ENCODE measurements at places on chromosomes 12 and 14.

GRCh38 chr14:31837031-31837430, 240.1 kb upstream of the ARHGAP5 start:
- DNase-seq: no peak

- DNase-seq: no peak
These were observed 709.3 kb upstream of the STXBP6 start for GRCh38 chr14:25759256-25759655.

GRCh38 chr12:77645966-77646598, 184.6 kb upstream of the NAV3 start:
- DNase-seq: no peak

GRCh38 chr14:89498878-89499277, 81.8 kb upstream of the FOXN3 start:
- DNase-seq: no peak

DNA sequence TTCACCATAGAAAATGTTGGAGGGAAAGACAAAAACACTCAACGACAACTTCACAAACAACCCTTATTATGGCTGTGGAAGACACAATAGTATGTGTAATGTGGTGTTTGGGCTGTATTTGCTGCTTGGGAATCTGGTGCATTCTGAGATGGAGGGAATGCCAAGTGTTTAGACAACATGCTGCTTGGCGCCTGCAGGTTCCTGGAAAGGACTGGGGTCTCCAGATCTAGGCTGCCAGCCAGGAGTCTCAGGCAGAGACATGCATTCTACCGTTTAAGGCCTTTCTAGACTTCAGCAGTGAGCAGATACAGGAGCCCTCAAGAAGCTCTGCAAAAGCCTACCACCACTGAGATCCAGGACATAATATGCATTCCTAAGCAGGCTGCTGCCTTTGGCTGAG, 418.7 kb downstream of the NRXN3 start:
- no peak for DNase-seq

GRCh38 chr12:50132505-50133135, 20.6 kb downstream of the COX14 start:
- peak; percentile 17 for DNase-seq

- DNase-seq: no peak
These were observed 83.2 kb downstream of the SLC38A6 start for GRCh38 chr14:61064210-61064609.

- peak; percentile 12 for DNase-seq
These were observed 262.6 kb upstream of the LRIG3 start for GRCh38 chr12:59182658-59183455.

- peak; percentile 83 for DNase-seq
These were observed 834 bp downstream of the RASSF8 start for GRCh38 chr12:25959071-25959961.

DNA sequence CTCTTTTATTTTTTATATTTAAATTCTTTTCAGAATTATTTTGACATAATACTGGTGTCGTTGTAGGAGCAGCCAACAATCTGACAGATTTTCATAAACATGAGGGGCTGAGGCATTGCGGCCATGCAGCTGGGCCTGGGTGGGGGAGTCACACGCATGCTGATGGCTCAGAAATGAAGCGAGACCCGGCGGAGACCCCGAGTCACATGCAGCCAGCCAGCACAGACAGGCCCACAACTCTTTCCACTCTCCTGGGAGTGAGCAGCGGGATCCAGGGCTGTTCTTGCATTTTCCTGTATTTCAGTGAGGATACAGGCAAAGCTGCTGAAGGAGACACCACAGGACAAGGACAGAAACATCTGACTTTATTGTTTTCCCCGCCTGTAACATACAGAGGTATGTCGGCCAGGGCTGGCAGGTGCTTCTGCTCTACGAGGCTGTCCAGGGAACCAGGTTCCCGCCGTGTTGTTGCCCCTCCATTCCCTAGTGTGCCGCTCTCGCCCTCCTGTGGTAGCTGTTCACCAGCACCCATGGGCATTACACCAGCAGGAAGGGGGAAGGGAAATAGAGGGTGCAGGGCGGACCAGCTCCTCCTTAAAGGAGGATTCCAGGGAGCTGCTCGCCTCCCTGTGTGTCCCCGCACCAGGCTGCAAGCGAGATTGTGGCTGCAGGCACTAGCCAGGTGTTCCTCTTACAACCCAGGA, 30.5 kb downstream of the FZD10 start:
- DNase-seq: no peak

DNA sequence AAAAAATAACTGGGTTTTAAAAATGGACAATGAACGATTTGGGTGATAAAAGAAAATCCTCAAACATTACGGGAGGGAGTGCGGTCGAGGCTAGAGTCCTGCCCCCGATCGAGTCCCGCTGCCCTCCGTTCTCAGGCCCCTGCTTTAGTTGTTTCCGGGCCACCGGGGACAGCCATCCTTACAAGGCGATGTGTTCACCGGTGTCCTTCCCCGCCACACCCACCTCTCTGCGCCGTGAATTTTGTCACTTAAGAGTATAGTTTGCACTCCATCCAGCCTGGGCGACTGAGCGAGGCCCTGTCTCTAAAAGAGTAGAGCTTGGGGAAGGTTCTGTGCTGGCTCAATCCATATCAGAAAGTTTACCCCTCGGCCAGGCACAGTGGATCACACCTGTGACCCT, 2.9 kb downstream of the ULK1 start:
- no peak for DNase-seq

DNA sequence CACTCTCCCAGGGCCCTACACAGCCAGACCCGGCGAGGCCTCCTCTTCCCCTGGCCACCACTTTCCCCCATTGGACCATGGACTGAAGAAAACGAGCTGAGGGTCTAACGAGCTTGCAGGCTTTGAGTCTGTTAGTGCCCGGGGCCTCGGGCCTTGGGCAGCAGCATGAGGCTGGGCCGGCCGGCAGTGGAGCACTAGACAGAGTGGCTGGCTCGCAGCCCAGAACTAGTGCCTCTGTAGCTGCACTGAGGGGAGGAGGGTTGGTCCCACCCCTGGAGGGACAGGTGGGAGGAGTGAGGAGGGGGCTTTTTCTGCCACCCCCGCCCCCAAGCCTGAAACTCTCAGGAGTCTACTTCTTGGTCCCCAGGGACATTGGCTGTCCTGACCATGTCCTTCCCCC, 38.7 kb downstream of the SLC6A12 start:
- peak; percentile 17 for DNase-seq

DNA sequence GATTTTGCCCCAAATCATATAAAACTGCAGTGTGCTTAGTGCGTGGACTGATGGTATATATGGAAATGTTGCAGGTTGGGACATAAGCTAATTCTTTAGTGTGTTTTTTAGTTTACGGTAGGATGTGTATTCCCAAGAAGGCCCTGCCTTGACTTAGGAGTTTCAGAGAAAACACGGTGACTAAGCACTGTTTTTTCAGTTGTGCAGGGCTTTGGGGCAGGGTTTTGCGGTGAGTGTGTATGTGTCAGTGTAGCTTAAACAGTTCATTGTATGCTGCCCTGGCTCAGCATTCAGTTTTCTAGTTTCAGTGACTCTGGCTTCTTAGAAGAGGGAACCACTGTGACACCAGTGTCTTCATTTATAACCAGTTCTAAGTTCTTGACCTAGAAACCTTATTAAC, 101.2 kb downstream of the AKAP6 start:
- DNase-seq: peak; percentile 39

DNA sequence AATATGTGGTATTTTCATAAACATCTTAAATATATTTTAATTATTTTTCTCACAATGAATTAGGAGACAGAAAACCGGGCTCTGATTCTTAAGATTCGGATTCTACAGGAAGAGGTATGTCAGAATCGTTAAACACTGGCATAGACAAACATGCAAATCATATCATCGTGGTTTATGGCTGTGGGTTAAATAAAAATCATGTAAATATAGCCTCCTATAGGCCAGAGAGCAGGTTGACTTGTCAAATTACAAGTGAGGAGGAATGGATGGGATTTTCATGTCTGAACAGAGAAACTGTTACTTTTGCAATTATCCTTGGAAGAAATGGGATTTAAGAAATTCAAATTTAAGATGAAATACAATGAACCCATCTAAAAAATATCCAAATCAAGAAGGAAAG, 74.9 kb upstream of the BCAT1 start:
- no peak for DNase-seq

GRCh38 chr12:31353750-31354708, 28.1 kb upstream of the SINHCAF start:
- DNase-seq: no peak

- no peak for DNase-seq
These were observed 53.6 kb downstream of the CHST11 start for GRCh38 chr12:104510145-104510872.

DNA sequence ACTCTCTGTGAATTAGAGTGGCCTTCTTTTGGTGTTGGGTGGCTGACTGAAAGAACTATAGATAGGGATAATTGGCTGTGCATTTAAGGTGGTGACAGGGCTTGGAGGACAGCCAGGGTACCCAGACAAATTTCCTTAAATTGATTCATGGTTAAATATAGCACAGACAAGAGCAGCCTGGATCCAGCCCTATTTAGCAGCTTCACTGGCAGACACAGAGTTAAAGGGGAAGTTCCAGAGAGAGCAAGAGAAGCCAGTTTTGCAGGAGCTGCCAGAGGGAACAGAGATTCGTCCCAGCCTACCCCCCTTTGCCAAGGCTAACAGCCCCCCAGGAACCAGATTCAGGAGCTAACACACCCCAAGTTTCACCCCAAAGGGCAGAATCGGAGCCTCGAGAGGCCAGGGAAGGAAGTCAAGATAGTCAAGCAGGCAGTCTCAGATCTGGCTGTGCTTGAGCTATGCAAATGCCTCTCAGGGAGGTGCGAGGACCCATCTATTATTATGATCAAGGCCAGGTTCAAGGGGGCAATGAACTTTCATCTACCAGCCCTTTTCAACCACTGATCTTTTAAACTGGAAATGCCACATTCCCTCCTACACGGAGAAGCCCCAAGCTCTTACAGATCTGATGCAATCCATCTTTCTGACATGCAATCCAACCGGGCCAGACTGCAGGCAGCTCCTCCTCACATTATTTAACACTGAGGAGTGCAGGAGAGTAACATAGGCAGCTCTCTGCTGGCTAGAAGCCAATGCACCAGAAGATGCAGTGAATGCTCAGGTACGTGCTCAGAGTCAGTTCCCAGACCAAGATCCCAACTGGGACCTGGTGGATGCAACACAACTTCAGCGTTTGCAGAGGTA, 58.2 kb downstream of the DHRS2 start:
- no peak for DNase-seq

- no peak for DNase-seq
These were observed 80.0 kb downstream of the CIT start for GRCh38 chr12:119797090-119797489.

- DNase-seq: no peak
These were observed 125.4 kb upstream of the DIO2 start for GRCh38 chr14:80336608-80337106.

GRCh38 chr14:59342516-59343484, 122.4 kb downstream of the GPR135 start:
- DNase-seq: peak; percentile 77

GRCh38 chr14:29927376-29928116, at the start of gene PRKD1:
Gene PRKD1 (minus strand): TSS chr14:29927847.
- peak; percentile 76 for DNase-seq

GRCh38 chr14:88463318-88463717, 77.9 kb downstream of the SPATA7 start:
- DNase-seq: no peak

DNA sequence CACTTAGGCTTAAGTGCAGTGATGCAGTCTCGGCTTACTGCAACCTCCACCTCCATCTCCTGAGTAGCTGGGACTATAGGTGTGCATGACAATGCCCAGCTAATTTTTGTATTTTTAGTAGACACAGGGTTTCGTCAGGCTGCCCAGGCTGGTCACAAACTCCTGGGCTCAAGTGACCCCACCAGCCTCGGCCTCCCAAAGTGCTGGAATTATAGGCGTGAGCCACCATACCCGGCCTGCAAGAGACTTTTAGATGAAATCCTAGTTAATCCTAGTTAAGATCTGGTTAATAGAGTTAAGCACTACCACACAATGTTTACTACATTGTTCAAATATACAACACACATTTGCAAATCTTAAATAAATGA, 196.5 kb upstream of the AMIGO2 start:
- DNase-seq: no peak

DNA sequence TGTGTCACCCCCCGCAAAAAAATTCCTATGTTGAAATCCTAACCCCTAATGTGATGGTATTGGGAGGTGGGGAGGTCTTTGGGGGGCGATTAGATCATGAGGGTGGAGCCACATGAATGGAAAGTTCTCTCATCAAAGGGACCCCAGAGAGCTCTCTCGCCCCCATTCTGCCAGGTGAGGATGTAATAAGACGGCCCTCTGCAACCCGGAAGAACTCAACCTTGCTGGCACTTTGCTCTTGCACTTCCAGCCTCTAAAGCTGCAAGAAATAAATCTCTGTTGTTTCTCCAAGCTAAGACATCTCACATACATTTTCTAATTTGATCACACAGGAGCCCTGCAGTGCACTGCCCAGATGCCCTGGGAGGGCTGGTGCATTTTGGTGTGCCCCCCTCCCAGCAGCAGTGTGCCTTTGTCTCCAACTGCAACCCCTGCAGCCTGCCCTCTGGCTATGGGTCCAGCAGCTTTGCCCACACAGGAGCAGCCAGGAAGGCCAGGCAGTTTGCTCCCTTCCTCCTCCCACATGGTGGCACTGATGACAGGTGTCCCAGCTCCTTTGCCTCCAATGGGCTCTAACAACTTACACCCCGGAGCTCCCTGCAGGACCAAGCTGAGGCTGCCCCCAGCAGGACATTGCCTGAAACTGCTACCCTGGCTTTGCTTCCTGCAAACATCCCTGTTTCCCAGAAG, 59.3 kb downstream of the C14orf132 start:
- DNase-seq: peak; percentile 79

- no peak for DNase-seq
These were observed 84.9 kb upstream of the FOXG1 start for GRCh38 chr14:28681681-28682080.

DNA sequence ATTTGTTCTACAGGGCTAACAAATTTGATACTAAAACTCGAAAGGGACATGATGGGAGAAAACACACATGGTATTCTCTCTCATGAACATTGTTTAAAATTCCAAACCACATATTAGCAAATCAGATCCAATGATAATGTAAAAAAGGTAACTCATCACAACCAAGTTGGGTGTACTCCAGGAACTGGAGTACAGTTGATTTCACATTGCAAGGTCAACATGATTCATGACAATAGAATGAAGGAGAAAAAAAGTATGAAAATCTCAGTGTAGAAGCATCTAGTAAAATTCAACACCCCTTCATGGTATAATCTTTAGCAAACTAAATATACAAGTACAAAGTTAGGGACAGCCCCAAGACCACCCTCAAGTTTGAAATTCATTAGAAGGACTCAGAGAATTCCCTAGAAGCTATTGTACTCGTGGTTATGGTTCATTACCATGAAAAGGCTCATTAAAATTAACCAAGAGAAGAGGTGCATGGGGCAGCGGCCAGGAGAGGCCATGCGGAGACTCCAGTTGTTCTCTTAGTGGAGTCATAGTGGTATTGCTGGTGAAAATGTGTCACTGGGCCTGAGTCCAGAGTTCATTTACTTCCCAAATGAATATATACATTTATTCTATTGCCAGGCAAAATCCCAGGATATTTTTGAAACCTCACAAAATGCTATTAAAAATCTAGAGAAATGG, 3.1 kb upstream of the CDCA4 start:
- DNase-seq: peak; percentile 85

- DNase-seq: peak; percentile 7
These were observed 50.3 kb downstream of the SNAPC1 start for GRCh38 chr14:61812347-61813095.

- DNase-seq: peak; percentile 75
These were observed 108.2 kb downstream of the SYNE2 start for GRCh38 chr14:63960926-63961567.

GRCh38 chr14:20375471-20375870, 32.0 kb downstream of the PARP2 start:
- DNase-seq: no peak

- no peak for DNase-seq
These were observed 10.4 kb upstream of the SAMD4A start for GRCh38 chr14:54556535-54556934.

GRCh38 chr12:29563636-29564035, 66.2 kb upstream of the OVCH1 start:
- no peak for DNase-seq
